ENCODE measurements at places on chromosomes 2 and 18. TPM values are rescaled to one million over a fixed set of nuclear protein-coding genes. Genes with fewer than 3 reads are reported as not detected.

GRCh38 chr2:160223560-160223959 lies 23.5 kb upstream of the ITGB6 start:
- no peak overlapping the region for H3K27ac ChIP-seq
- H3K36me3 ChIP-seq, result no peaks in the 10 kb centered on the region
- H3K27me3 ChIP-seq, result no peaks in the 10 kb centered on the region
- DNase-seq, result no peak

DNA sequence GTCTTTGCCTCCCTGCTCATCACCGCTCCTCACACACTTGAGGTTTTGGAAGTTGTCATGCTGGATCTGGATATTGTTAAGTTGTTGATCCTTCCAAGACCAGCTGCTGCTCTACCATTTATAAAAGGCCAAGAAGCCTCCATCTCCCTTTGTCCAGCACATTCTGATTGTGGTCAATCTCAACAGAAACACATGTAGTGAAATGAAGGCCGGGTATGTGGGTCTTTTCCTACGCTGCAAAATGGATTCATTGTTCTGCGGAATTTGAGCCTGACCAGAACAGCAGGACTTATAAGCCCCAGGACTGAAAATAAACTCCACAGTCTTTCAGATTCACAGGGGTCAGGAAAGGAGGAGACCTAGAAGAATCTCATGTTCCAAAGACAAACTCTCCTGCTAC lies 238.4 kb downstream of the CMPK2 start:
- H3K4me1 ChIP-seq, result no peaks in the 10 kb centered on the region
- DNase-seq, result no peak
- no peak overlapping the region for H3K27ac ChIP-seq
- H3K36me3 ChIP-seq, result no peaks in the 10 kb centered on the region
- no peaks in the 10 kb centered on the region for H3K27me3 ChIP-seq
- H3K4me3 ChIP-seq, result no peak overlapping the region

DNA sequence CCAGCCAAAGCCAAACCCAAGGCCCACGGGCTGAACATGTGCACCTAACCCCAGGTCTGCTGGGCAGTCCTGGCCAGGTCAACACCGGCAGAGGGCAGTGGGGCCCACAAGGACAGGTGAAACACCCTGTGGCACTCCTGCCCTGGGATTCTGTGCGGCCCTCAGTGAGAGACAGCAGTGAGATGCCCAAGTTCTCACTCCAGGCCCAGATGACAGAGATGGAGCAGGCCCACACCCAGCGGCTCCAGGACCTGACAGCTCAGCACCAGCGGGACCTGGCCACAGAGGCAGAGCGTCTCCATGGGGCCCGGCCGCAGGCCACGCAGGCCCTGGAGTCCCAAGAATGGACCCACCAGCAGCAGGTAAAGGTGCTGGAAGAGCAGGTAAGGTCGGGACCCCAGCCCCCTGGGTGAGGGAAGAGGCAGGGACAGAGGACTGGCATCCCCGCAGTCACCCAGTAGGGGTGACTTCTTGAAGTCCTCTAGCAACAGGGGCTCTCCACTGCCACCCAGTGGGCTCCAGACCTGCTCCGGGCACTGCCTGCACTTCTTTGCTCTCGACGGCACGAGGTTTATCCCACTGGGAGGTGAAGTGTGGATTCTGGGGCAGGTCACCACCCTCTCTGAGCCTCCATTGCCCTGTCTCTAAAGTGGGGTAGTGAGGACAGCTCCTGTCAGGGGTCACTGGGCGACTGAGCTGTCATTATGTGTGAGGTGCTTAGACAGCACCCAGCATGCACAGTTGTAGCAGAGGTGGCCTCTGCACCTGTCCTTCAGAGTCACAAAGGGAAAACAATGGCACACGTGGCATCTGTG lies 8.8 kb upstream of the SNED1 start:
- no peaks in the 10 kb centered on the region for H3K27me3 ChIP-seq
- H3K36me3 ChIP-seq, result no peaks in the 10 kb centered on the region
- DNase-seq, result peak; percentile 54
- no peak overlapping the region for H3K27ac ChIP-seq

DNA sequence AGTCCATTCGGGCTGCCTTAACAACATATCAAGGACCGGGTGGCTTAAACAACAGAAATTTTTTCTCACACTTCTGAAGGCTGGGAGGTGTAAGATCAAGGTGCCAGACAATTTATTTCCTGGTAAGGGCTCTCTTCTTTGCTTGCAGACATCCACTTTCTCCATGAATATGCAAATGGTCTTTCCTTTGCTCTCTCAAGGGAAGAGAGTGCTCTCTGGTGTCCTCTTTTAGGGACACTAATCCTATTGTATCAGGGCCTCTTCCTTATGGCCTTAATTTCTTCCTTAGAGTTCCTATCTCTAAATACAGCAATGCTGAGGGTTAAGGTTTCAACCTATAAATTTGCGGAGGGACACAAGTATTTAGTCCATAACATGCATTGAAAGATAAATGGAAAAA lies 770.8 kb downstream of the DSC3 start:
- H3K27me3 ChIP-seq, result no peaks in the 10 kb centered on the region
- no peaks in the 10 kb centered on the region for H3K36me3 ChIP-seq
- no peak overlapping the region for H3K4me3 ChIP-seq
- peak; percentile 55 for DNase-seq
- no peaks in the 10 kb centered on the region for H3K4me1 ChIP-seq

DNA sequence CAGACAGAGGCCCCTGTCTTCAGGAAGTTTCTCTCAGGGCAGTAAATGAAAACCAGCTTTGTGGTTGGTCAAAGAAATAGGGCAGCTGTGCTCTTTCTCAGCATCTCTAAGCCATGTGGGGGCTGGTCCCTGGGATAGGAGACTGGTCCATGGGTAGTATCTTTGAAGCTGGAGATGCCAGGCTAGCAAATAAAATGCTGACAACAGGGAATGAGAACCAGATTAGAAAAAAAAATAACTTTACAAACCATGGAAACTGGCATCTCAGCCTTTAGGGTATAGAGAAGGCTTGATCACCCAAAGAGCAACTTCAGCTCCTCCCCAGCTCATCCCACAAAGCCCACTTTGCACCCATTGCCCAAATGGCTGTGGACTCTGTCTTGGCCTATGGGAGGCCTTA lies 138.1 kb downstream of the TTC32 start:
- H3K27ac ChIP-seq, result no peak overlapping the region
- DNase-seq, result no peak
- H3K27me3 ChIP-seq, result no peaks in the 10 kb centered on the region
- no peaks in the 10 kb centered on the region for H3K4me1 ChIP-seq

- peaks cover 6% of the 10 kb centered on the region for H3K36me3 ChIP-seq
- H3K4me1 ChIP-seq, result peaks cover 28% of the 10 kb centered on the region
- no peaks in the 10 kb centered on the region for H3K27me3 ChIP-seq
These were observed 358 bp downstream of the USP37 start for GRCh38 chr2:218567797-218568189.

DNA sequence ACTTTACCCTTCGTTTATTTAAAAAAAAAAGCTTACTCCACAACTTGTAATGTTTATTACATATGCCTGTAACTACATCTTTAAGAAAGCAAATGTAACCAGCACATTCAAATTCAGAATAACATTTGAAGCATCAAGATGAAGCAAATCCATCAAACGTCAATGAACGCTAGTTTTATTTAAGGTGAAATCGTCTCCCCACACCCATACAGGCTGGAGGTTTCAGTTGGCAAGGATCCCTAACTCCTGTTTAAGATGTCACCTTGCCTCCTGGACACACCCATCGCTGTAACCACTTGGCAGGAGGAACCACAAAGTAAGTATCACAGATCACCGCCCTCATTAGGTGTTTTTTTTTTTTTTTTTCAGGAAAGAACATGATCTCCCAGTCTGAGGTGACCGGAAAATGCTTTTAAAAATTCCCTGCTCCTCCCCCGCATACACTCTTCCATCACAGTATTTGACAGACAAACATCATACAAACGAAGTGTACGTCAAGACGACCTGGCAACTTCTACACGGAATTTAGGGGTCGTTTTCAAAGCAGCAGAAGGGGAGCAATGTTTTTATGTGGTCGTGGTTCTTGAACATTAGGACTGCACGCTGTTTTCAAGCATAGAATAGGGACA lies 19.7 kb upstream of the STPG4 start:
- peak; percentile 43 for DNase-seq
- H3K4me1 ChIP-seq, result peaks cover 53% of the 10 kb centered on the region
- no peaks in the 10 kb centered on the region for H3K27me3 ChIP-seq
- peaks cover 6% of the 10 kb centered on the region for H3K36me3 ChIP-seq

- H3K4me1 ChIP-seq, result no peaks in the 10 kb centered on the region
- no peak overlapping the region for H3K27ac ChIP-seq
- H3K36me3 ChIP-seq, result no peaks in the 10 kb centered on the region
- H3K27me3 ChIP-seq, result no peaks in the 10 kb centered on the region
These were observed 58.1 kb upstream of the GPC1 start for GRCh38 chr2:240377366-240377765.

DNA sequence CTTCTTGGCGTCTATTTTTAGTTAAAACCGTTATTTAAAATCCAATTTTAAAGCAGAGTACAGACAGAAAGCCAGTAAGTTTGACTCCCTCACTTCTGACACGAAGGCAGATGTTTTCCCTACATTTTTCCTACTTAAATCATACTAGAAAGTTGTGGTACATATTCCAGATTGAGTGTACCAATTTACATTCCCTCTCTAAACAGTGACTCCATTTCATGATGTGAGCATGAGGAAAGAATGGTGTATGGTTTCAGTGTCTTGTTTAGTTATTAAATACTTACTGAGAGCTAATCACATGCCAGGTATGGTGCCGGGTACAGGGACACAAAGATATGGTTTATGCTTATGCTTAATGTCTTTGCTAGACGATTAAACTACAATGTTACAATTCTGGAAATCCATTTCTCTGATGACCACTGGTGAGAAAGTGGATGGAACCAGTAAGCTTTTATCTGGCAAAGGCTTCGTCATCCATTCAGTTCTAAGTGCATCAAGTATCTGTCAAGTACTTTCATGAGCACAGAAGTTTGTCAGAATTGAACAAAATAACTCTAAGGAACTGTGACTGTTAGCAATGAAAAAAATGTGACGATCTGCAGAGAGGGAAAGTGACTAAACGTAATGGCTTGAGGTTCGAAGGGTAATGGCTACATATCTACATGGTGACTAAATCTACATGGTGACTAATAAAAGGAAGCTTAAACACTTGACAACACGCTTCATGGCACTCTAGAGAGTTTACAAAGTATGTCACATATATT lies 25.7 kb downstream of the MAP4K3 start:
- no peak overlapping the region for H3K4me3 ChIP-seq
- H3K36me3 ChIP-seq, result no peaks in the 10 kb centered on the region
- no peak overlapping the region for H3K27ac ChIP-seq
- H3K27me3 ChIP-seq, result no peaks in the 10 kb centered on the region
- H3K4me1 ChIP-seq, result peaks cover 21% of the 10 kb centered on the region
- no peak for DNase-seq

GRCh38 chr2:238505119-238505891 lies 78.6 kb downstream of the ASB1 start:
- no peaks in the 10 kb centered on the region for H3K36me3 ChIP-seq
- H3K4me1 ChIP-seq, result peaks cover 30% of the 10 kb centered on the region
- no peaks in the 10 kb centered on the region for H3K27me3 ChIP-seq
- no peak overlapping the region for H3K27ac ChIP-seq

DNA sequence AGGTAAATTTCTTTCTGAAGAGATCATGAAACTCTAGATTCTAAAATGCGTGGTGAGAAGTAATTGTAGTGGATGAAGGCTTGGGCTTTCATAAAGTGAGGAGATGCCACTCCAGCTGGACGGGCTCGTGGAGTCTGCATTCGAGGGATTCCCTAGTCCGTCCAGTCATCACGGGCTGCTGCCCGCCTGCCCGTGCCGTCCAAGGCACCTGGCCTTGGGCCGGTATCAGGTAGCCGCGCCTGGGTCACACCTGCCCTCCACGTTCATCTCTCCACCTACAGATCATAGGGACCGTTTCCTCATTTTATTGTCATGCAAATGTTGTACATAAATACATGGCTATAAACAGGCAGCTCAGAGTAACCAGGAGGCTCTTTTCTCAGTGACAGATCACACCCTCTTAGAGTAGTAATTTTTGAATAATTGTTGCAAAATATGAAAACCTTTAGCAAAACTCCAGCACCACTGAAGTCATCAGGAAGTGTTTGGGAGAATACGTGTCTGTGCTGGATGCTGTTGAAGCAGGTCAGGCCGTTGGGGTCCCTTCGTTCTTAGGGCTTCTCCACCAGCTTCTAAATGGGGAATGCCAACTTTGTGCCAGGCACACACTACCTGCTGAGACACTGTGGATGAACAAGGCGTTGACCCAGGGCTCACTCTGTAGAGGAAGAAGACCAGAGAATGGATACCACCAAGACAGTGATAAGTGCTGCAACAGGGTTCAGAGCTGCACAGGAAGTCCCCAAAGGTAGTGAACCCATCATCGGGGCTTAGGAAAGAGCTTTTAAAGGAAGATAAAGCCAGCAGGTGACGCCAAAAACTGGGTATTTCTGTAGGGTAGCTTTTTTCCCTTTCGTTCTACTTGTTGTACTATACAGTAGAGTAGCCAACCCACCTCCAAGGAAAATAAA lies 112.5 kb downstream of the FAM210A start:
- no peak overlapping the region for H3K4me3 ChIP-seq
- peaks cover 34% of the 10 kb centered on the region for H3K27me3 ChIP-seq
- no peaks in the 10 kb centered on the region for H3K36me3 ChIP-seq
- H3K27ac ChIP-seq, result no peak overlapping the region
- H3K4me1 ChIP-seq, result peaks cover 15% of the 10 kb centered on the region

DNA sequence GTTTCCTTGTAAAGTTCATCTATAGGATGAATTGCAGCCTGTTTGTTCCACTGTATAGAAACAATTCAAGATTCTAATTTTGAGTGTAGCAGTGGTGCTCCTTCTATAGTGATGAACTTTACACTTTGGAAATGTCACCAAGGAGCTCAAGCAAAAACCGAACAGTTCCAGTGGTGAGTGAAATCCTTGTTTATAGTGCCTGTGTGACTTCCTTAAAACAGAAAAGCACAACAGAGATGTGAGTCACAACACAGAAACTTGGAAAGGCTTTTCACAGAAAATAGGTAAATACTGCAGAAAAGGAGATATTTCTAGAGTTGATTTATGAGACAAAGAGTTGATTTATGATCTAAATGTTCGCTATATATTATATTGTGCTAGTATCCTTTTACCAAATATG lies 482.0 kb downstream of the PTPRM start:
- no peak for DNase-seq
- no peak overlapping the region for H3K27ac ChIP-seq
- no peaks in the 10 kb centered on the region for H3K36me3 ChIP-seq
- H3K4me3 ChIP-seq, result no peak overlapping the region
- no peaks in the 10 kb centered on the region for H3K27me3 ChIP-seq
- peaks cover 4% of the 10 kb centered on the region for H3K4me1 ChIP-seq

DNA sequence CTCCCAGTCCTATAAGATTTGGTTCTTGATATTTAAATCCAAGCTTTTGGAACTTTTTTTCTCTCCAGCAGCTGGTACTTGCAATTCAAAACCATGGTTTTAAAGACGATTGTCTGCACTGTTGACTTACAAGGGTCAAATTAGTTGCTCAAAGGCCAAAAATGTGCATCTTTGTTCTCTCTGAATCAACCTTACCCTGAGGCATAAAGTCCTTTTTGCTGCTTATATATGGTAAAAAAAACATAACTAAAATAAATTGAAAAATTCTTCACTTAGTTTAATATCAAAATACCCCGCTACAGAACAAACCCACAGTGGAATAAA lies 592.7 kb downstream of the XIRP2 start:
- peak; percentile 17 for DNase-seq
- H3K27me3 ChIP-seq, result no peaks in the 10 kb centered on the region
- no peak overlapping the region for H3K4me3 ChIP-seq

Gene RBKS
- total RNA-seq, result 8.5 TPM

Gene OR6B3
- total RNA-seq, result not detected

Gene TUBA3E
- total RNA-seq, result not detected

Gene PARD3B
- total RNA-seq, result 2.0 TPM

Measured in neural progenitor cell (in vitro differentiated cells).